ENCODE measurements at places on chromosomes 7 and 10. TPM values are rescaled to one million over a fixed set of nuclear protein-coding genes. Genes with fewer than 3 reads are reported as not detected.

DNA sequence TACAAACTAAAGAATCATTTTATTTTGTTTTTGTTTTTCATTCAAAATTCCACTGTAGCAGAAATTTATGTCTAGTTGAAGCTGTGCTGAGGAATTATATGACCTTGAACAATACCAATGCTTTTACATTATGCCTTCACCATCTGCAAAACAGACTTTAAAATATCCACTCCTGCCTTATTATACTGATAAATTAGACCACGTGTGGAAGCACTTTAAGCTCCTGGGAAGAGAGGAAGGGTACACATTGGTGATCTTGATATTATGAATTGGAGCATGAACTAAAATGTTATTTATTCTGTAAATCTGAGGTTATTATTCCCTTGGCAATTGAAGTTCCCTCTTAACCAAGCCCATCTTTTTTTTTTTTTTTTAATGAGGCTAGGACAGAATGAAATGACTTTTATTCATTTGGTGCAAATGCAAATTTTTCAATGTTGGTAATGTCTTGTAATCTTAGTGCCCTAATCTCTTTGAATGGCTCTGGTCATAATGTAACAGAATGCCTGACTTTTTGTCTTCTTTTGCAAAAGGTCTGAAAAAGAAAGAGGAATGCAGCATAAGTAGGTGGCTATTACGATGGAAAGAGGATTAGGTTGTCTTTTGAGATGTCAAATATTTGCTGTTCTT is 139.9 kb upstream of the COBL start:
- DNase-seq = no peak

DNA sequence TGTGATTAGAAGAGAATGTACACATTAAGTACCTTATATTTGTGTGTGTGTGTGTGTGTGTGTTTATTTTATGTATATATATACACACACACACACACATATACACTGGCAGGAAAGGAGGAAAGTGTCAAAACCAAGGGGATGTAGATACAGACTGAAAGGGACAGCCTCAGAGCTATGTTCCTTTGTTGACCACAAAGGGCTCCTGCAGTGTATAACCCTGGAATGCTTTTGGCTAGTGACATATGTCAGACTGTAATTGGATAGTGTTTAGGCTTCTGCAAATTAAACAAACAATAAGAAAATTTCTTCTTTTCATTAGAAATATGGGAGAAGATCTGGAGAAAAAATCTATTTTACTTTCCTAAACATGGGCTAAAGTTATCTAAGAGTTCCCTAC is 15.9 kb downstream of the GBF1 start:
- no peak for DNase-seq

- DNase-seq = peak; percentile 57
Observed at GRCh38 chr10:96043893-96044715, 721 bp downstream of the CCNJ start.

DNA sequence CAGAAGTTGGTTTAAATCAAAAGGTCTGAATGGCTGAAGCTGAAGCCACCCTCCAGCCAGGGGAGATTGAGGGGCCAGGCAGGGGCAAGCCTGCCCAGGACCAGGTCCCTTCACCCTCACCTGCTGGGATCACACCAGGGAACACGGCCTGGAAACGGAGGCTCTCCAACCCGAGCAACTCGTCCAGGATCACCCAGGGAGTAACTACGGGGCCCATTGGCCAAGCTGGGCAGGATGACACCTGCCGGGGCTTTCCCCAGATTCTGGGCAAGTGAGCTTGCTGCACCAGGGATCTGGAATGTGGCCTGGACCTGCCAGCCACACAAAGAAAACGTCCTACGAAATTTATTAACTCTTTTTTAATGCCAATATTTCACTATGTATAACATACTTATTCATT is 30.4 kb upstream of the PPP2R2D start:
- DNase-seq = no peak

DNA sequence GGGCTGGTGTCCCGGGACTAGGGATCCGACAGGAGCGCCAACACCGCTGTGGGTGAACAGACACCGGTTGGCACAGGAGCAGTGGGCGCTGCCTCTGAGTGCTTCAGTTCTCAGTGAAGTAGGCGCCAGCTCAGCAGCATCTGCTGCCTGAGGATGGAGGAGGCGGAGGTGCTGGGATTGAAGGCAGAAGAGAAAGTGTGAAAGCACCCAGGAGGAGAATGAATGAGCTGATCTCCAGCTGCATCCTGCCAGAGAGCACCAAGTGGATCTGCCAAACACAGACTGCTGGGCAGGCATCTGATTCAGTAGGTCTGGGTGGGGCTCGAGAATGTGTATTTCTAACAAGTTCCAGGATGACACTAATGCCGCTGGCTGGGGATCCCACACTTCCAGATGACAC is 74.5 kb downstream of the LANCL2 start:
- no peak for DNase-seq

- no peak for DNase-seq
Observed at GRCh38 chr7:106037489-106038176, 74.5 kb downstream of the SYPL1 start.

DNA sequence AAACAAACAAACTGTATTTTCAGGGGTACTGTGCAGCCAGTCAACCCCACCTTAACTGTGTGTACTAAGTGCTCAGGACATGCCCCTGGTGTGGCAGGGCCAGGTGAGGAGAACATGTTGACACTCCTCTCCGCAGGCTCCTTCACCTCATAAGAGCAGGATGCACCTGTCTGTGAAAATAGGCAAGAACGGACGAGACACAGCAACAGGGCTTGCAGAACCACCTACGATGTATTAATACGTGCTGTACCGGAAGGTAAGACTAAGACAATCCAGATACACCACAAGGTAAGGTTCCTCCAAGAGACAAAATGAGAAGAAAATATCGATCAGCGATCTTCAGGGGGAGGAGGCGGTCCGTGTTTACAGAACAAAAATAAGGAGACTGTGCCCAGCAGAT is 65.8 kb upstream of the CAMK2B start:
- no peak for DNase-seq

DNA sequence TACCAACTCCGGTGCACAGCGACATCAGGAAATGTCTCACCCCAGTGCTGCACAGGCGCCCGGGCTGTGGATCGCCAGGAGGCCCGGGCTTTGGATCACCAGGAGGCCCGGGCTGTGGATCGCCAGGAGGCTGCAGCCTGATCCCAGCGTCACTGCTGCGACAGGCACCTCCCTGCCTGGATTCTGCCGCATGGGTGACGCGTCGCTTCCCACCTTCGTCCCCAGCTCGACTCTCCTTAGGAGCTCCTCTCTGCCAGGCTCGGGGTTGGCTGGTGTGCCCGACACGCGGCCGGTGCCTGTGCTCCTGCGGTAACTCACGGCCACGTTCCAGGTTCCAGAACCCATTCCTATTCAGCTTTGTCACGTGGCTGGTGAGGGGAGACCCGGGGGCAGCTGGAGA is 257.5 kb downstream of the DNAJB6 start:
- DNase-seq = no peak

GRCh38 chr7:157660971-157661610 is 324.3 kb downstream of the DNAJB6 start:
- DNase-seq = no peak

DNA sequence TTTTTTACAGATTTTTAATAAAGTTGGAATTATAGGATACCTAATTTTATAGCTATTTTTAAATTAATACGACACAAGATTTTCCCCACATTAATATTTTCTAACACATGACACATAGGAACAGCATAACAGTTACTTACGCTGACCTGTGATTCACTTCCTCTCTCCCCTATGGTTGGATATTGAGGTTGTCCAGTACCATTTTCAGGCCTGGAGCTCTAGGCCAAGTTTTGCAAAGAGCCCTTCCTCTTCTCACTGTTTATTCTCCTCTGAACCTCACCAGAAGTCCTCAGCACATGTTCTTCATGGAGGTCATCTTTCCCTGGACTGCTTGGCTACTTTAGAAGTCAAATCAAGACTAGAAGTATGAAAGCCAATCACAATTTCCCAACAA is 28.2 kb downstream of the LYZL1 start:
- no peak for DNase-seq

- no peak for DNase-seq
Observed at GRCh38 chr10:72308320-72308987, 34.7 kb downstream of the DDIT4 start.

GRCh38 chr10:114647545-114648138 is 10.4 kb downstream of the ABLIM1 start:
- no peak for DNase-seq

H2BK1 gene
- polyA plus RNA-seq = not detected

IL2RA gene
- polyA plus RNA-seq = 29.9 TPM

GSTO2 gene
- 1.2 TPM for polyA plus RNA-seq

GRID2IP gene
- polyA plus RNA-seq = 0.04 TPM

ADAMTS14 gene
- not detected for polyA plus RNA-seq

GOLGA7B gene
- polyA plus RNA-seq = 1.7 TPM

DRGX gene
- polyA plus RNA-seq = not detected

RARRES2 gene
- not detected for polyA plus RNA-seq

MKX gene
- polyA plus RNA-seq = not detected

Measured in CD4-positive, alpha-beta memory T cell (primary cell).